ENCODE measurements at places on chromosomes 3 and 15.

DNA sequence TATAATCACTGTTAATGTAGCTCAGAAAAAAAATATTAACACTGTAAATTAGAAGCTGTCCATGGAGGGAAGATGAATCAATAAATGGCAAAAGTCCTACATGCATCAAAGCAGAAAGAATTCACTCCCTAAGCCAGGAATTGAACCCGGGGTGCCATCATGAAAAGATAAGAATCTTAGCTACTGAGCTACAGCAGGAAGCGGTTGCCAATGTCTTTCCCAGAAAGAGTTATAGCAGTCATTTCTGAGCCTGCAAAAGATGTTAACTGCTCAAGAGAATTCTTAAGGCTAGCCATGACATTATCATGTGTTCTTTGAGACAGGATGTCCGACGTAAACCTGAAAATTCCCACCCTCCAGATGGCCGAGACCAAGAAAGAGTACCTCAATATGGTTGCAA is 47.4 kb upstream of the MKRN3 start:
- no peaks in the 10 kb centered on the region for H3K4me1 ChIP-seq
- H3K27ac ChIP-seq = no peak overlapping the region
- no peak overlapping the region for H3K4me3 ChIP-seq

DNA sequence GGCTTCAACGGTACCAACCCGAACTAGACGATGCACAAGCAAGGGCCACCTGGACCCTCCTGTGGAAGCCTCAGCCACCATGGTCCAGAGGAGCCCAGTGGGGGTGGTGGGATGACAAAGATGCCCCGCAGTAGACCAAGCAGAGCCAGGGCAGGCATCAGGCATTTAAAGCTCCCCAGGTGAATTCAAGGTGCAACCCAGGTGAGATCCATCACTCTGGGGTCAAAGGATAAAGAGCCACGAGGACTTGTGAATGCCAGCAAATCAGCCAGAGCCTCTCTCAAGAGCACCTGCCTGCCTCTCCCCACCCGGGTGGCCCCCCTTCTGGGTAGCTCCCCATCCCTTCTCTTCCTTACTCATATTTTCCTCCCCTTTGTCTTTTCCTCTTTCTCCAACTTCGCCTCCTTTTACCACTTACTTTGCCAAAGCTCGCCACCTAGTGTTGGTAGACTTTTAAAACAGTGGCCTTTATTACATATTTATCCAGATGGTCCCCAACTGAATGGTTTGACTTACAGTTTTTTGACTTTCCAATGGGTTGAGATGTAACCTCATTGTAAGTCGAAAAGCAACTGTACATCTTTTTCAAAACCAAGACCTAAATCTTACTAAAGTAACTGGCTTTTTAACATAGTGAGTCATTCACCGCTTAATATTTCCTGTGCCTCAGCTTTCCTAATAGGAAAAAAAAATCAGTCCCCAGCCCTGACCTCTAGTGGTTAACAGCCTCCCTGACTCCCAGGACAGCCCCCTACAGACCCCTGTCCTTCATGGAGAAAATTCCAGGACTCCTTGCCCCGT is 18.8 kb downstream of the PLA2G4F start:
- DNase-seq = peak; percentile 10
- no peak overlapping the region for H3K27ac ChIP-seq
- H3K27me3 ChIP-seq = no peaks in the 10 kb centered on the region
- no peaks in the 10 kb centered on the region for H3K4me1 ChIP-seq
- H3K4me3 ChIP-seq = no peak overlapping the region

- no peak for DNase-seq
- H3K4me3 ChIP-seq = no peak overlapping the region
- H3K27me3 ChIP-seq = no peaks in the 10 kb centered on the region
- no peak overlapping the region for H3K27ac ChIP-seq
- H3K36me3 ChIP-seq = no peaks in the 10 kb centered on the region
Observed at GRCh38 chr3:43747641-43748040, 56.9 kb downstream of the ABHD5 start.

DNA sequence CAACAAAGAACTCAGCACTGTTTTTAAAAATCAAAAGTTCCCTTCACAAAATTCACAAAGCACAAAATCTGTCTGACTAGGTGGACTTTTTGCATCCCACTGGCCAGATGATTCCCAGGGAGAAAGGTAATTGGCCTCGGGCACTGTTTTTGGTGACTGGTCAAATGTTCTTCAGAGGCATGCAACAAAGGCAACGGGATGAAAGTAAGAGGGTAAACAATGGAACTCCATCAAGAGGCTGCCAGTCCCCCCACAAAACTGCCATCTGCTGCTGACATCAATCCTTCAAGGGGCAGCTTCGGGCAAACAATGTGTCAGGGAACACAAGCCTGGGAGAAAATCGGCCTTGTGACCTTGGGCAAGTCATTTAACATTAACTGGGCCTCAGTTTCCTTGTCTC is 3.3 kb downstream of the SRGAP3 start:
- H3K4me3 ChIP-seq = no peak overlapping the region
- no peak overlapping the region for H3K27ac ChIP-seq

DNA sequence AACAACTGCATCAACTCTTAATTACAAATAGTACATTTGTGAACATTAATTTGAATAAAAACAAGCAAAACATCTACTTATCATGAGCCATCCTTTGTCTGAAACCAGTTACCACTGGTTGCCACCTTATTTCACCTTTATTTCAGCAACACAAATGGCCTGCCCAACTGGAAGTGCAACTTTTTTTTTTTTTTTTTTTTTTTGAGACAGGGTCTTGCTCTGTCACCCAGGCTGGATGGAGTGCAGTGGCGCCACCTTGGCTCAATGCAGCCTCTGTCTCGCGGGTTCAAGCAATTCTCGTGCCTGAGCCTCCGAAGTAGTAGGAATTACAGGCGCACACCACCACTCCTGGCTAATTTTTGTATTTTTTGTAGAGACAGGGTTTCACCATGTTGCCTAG is 13.1 kb downstream of the WDR82 start:
- peak overlapping the region; percentile 25 for H3K27ac ChIP-seq
- H3K27me3 ChIP-seq = no peaks in the 10 kb centered on the region
- H3K4me3 ChIP-seq = no peak overlapping the region

DNA sequence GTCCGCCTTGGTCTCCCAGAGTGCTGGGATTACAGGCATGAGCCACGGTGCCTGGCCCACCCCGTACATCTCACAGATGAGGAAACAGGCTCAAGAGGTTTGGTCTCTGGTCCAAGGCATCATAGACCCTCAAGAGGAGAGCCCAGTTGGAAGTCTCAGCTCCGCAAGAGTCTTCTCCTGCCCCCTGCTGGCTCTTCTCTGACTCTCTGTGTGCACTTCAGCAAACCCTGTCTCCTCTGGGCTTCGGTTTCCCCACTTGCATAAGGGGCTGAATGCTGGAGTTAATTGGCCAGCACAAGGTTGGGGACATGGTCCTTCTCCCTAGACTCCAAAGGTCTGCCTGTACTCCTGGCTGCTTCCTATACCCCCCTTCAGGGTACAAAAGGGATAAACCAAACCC is 3.9 kb downstream of the MST1R start:
- H3K27me3 ChIP-seq = no peaks in the 10 kb centered on the region
- H3K4me1 ChIP-seq = peaks cover 16% of the 10 kb centered on the region
- no peak for DNase-seq
- no peak overlapping the region for H3K27ac ChIP-seq
- H3K4me3 ChIP-seq = no peak overlapping the region
- H3K36me3 ChIP-seq = no peaks in the 10 kb centered on the region

DNA sequence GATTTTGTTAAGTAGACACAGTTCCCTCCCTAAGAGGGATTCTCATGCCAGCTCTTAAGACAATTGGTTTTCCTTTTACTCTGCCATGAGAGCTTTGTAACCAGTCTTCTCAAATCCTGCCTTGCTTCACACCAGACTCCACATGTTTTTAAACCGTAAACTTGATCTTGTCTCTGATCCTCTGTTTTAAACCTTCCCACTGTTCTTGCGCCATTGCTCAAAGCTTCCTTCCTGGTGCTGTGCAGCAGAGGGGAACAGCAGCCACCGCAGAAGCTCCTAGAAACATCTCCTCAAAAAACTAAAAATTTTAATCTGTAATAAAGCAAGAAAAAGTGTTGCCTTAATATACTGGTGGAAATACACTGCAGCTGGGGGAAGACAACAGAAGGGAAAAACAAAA is 154.5 kb upstream of the SATB1 start:
- no peak overlapping the region for H3K4me3 ChIP-seq
- no peaks in the 10 kb centered on the region for H3K27me3 ChIP-seq
- no peak for DNase-seq
- no peaks in the 10 kb centered on the region for H3K4me1 ChIP-seq

GRCh38 chr3:117660941-117661817 is 951.6 kb downstream of the TUSC7 start:
- H3K4me1 ChIP-seq = no peaks in the 10 kb centered on the region
- H3K4me3 ChIP-seq = no peak overlapping the region
- H3K36me3 ChIP-seq = no peaks in the 10 kb centered on the region
- H3K27ac ChIP-seq = no peak overlapping the region
- H3K27me3 ChIP-seq = no peaks in the 10 kb centered on the region
- DNase-seq = no peak

DNA sequence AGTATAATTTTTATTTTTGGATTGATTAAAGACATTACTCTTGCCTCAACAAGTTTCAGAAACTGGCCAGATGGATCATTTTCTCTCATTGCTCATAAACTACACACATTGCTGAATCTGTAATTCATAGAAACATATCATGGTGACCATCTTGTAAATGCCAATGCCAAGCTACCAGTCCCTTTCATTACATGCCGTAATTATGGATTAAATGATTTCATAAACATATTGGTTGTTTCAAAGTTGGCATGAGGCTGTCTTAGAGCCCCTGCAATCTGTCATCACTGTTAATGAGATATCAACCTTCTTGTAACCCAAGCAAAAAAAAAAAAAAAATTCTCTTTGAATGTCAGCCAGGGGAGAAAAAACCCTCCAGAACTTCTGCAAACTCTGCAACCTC is 112.2 kb downstream of the DCLK3 start:
- no peak for DNase-seq
- H3K27me3 ChIP-seq = no peaks in the 10 kb centered on the region
- no peak overlapping the region for H3K27ac ChIP-seq
- no peak overlapping the region for H3K4me3 ChIP-seq
- no peaks in the 10 kb centered on the region for H3K36me3 ChIP-seq
- no peaks in the 10 kb centered on the region for H3K4me1 ChIP-seq

- no peak for DNase-seq
- no peak overlapping the region for H3K27ac ChIP-seq
- H3K27me3 ChIP-seq = no peaks in the 10 kb centered on the region
- H3K4me1 ChIP-seq = no peaks in the 10 kb centered on the region
Observed at GRCh38 chr15:68658151-68658550, 79.4 kb downstream of the CORO2B start.

GRCh38 chr3:39191111-39191510 is 1.3 kb downstream of the XIRP1 start:
- no peak for DNase-seq
- H3K4me3 ChIP-seq = no peak overlapping the region
- no peaks in the 10 kb centered on the region for H3K36me3 ChIP-seq
- no peaks in the 10 kb centered on the region for H3K4me1 ChIP-seq
- H3K27ac ChIP-seq = no peak overlapping the region

- DNase-seq = no peak
- H3K27ac ChIP-seq = no peak overlapping the region
- no peaks in the 10 kb centered on the region for H3K4me1 ChIP-seq
Observed at GRCh38 chr3:155502630-155503029, 209.1 kb upstream of the STRIT1 start.

DNA sequence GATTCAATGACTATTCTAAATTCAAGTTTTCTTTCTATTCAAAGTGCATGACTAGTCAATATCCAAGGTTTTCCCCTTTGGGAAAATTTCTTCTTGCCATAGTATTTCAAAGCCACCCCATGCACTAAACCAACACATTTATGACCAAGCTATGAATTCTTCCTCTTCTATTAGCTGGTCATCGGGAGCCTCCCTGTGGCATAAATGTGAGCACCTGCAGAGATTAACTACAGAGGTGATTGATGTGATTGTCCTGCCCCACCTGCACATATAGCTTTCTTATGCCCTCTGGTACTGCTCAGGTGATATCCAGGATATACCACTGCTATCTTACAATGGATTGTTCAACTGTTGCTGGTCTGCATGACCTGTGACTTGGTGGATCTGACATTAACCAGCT is 694.9 kb downstream of the ZBBX start:
- H3K36me3 ChIP-seq = no peaks in the 10 kb centered on the region
- H3K27me3 ChIP-seq = no peaks in the 10 kb centered on the region
- H3K27ac ChIP-seq = no peak overlapping the region
- no peaks in the 10 kb centered on the region for H3K4me1 ChIP-seq

GRCh38 chr3:29614954-29615353 is 334.1 kb downstream of the RBMS3 start:
- no peaks in the 10 kb centered on the region for H3K36me3 ChIP-seq
- no peak overlapping the region for H3K4me3 ChIP-seq
- H3K27me3 ChIP-seq = no peaks in the 10 kb centered on the region
- no peaks in the 10 kb centered on the region for H3K4me1 ChIP-seq
- H3K27ac ChIP-seq = no peak overlapping the region
- no peak for DNase-seq

DNA sequence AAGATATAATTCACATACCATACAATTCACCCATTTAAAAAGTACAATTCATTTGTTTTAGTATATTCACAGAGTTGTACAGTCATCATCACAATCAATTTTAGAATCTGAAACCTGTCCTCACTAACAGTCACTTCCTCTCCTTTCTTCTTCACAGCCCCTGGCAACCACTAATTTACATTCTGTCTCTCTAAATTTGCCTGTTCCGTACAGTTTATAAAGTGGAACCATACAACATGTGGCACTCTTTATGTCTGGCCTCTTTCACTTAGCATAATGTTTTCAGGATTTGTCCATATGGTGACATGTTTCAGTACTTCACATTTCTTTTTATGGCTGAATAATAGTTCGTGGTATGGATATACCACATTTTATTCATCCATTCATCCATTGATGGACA is 22.7 kb downstream of the ERICH6 start:
- H3K27me3 ChIP-seq = no peaks in the 10 kb centered on the region
- H3K36me3 ChIP-seq = no peaks in the 10 kb centered on the region
- peak; percentile 33 for DNase-seq
- H3K4me1 ChIP-seq = peaks cover 15% of the 10 kb centered on the region
- no peak overlapping the region for H3K4me3 ChIP-seq

DNA sequence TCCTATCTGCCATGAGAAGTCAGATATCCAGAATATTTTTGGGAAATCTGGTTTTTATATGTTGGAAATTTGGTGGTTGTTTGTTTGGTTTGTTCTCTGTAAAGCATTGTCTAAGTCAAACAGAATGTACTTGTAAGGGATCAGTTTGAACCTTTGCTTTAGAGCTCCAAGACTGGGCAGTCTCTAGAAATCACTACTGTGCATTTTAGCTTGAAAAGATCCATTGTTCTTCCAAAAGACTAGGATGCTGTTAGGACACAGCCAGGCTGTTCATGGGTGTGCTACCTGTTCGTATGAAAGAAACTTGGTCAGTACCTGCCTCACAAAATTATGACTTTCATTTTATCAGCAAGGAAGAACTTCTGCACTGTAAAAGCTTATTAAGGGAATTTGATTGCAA is 182.6 kb downstream of the WDR72 start:
- H3K4me3 ChIP-seq = no peak overlapping the region
- H3K27ac ChIP-seq = no peak overlapping the region
- H3K4me1 ChIP-seq = no peaks in the 10 kb centered on the region
- no peak for DNase-seq

All from CD4-positive, alpha-beta memory T cell (primary cell).